ENCODE measurements at places on chromosomes 1 and 21.

GRCh38 chr1:190338829-190339228, 138.8 kb downstream of the BRINP3 start:
- DNase-seq, result no peak

DNA sequence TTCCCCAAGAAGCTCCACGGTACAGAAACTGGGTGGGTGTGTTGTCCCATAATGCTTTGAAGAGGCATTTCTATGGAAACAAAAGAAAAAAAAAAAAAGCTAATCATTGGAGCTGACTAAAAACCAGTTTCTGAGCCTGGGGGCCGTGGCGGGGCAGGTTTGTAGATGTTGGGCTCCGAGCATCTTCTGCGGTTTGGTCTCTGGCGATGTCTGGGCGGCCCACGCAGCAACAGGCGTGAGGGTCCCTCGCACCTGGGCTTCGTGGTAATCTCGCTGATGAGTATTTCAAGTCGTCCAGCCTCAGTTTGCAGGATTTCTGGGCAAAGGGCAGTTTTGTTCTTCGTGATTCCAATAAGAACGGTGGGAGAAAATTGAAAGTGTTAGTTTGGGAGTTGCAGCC, 6.8 kb downstream of the TP73 start:
- DNase-seq, result no peak

DNA sequence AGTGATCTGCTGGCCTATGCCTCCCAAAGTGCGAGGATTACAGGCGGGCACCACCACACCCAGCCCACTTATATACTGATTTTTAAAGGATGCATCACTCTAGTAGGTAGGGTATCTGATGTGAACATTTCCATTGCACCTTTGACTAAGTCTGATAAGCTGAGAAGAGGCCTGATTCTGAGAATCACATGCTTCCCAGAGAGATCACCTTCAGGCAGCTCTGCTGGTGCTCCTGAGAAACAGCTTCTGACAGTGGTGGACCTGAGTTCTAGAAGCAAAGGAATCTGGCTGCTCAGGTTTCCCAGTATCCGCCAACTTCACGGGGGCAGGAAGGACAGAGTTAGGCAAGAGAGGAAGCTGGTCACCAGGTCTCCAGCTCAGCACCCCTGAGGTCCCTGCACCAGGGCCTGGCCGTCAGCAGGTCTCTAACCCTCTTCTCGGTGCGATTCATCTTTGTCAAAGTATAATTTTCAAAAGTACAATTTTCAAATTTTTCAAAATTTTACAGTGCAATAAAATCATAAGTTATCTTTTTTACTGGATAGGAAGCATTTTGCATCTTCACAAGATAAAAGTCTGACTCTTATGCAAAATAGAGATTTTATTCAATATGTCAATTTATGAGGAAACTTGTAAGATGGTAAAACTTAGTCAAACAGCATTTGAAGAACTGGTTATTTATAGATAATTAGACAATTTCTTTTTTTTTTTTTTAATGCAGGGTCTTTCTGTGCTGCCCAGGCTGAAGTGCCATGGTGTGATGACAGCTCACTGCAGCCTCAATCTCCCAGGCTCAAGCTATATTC, 25.8 kb upstream of the MPZL1 start:
- DNase-seq, result no peak

GRCh38 chr21:30463713-30464112, 16.5 kb downstream of the KRTAP19-1 start:
- DNase-seq, result no peak

GRCh38 chr1:8985915-8986813, 40.1 kb downstream of the SLC2A7 start:
- DNase-seq, result no peak

DNA sequence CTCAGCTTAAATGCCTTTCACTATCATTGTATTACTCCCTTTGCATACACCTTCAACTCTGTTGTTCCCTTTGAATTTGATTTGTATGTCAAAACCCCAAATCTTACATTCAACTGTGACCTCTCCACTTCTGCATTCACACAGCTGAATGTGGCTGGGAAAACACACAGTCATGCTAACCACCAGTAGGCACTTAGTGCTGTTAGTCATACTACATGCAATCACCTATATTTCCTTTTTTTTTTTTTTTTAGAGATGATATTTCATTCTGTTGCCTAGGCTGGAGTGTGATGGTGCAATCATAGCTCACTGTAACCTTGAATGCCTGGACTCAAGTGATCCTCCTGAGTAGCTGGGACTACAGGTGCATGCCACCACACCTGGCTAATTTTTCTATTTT, 16.2 kb downstream of the BTBD8 start:
- no peak for DNase-seq

DNA sequence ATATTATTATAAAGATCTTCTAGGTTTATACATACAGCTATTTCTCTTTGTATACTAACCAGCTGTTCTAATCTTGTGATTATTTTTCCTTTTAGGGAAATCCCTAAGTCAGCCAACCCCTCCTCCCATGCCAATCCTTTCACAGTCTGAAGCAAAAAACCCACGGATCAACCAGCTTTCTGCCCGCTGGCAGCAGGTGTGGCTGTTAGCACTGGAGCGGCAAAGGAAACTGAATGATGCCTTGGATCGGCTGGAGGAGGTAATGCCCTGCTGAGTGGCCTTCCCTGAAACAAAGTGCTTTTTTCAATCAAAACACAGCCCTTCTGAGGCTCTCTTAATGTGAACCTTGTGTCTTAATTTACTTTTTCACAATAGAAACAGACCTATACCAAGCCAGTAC, 32.4 kb upstream of the BMP8A start:
- DNase-seq, result no peak

DNA sequence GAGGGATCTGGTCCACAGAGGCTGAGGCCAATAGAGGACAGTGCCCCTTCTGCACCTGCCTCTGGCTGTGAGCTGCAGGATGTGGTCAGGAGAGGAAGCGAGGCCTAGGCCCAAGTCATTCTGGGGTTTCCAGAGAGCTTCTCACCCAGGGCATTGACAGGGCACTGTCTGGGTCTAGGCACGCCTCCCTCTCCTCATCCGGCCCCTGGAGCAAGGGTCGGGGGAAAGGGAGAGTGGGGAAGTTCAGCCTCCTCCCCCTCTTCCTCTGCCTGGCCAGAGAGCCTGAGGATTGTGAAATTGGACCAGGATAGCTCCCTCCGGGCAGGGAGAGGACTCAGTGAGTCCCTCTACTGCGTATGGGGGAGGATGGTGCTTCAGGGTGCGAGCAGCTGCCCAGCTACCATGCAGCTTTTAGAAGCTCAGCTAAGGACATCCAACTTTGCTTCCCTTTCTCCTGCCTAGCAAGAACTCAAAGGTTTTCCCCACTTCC, 6.3 kb upstream of the INAVA start:
- DNase-seq, result no peak

- DNase-seq, result no peak
Observed at GRCh38 chr1:204662530-204662929, 23.0 kb downstream of the LRRN2 start.

- no peak for DNase-seq
Observed at GRCh38 chr1:101240041-101240430, 3.2 kb downstream of the S1PR1 start.

- DNase-seq, result no peak
Observed at GRCh38 chr1:29237852-29238619, 1.7 kb downstream of the PTPRU start.

DNA sequence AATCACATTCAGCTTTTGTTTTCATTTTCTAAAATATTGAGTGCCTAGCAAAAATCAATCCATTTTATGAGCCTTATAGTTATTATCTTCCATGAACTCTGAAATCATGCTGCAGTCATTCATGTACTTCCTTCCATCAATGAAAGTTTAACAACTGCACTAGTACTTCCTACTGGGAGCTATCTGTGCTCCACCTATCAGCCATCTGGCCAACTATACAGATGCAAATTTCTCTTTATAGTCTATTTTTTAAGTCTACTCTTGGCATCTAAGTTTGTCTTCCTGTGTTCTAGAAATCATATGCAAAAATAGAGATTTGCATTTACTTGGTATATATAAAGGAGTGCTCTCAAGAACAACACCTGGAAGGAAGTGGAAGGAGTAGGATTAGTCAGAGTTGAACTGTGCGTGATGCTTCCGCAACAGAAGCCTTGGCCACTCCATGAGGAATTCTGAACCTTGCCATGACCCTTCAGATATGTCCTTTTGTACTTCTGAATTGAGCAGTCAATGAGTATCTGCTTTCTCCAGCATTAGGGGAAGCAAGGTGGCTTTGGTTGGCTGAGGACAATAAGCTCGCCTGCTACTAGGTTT, 403.2 kb upstream of the ADAMTS5 start:
- DNase-seq, result no peak

GRCh38 chr21:17780539-17780938, 38.6 kb downstream of the C21orf91 start:
- DNase-seq, result no peak
